WERI-Rb-1 (cell line): ENCODE measurements at places on chromosomes 11 and 22.

DNA sequence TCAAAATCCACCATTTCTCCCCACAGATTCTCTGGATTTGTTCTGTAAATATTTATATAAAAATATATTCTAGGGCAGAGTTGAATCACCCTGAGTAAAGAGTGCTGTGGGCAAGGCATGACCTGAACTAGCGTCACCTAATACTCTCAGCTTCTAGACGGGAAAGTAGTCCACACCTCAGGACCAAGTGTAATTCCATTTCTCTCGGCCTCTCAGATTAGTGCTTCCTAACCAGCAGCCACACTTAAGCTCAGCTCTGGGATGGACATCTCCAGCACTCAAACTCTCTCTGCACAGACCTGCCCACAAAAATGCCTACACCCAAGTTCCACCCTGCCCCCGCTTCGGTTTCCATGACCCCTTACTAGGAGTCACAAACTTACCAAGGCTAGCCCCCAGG, 5.3 kb downstream of the SPTBN2 start:
- DNase-seq, result no peak

- DNase-seq, result no peak
Measured at GRCh38 chr22:23356094-23356493, 175.8 kb downstream of the BCR start.

DNA sequence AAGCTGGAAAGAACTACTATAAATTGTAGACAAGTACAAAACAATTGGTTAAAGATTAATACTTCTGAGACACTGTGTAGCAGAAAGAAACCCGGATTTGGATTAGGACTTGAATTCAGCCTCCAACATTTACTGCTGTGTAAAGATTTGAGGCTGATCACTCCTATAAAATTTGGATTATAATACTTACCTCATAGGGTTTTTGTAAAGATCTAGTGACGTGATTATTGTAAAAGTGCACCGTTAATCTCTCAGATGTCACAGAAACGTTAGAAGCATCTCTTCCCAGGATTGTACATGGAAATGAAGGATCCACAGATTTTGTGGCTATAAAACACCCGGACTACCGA, 323 bp upstream of the HIKESHI start:
- no peak for DNase-seq

DNA sequence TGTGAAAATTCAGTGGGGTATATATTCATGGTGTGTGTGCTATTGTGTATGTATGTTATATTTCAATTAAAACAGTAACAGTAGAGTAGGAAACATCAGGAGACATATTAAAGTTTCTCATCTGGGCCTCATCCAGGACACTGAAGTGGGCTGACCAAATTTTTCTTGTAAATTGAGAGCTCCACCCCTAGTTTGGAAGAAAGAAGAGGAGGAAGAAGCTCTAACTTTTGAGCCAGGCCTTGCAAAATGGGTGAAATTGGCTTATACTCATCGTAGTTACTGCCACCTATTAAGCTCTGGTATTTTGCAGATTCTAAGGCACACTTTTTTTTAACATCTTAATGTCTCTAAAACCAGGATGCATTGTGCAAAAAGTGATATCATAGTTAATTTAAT, 33.7 kb downstream of the TSPAN18 start:
- no peak for DNase-seq

GRCh38 chr22:42347281-42347824, 76.9 kb upstream of the TCF20 start:
- DNase-seq, result no peak

GRCh38 chr11:128535468-128536457, 51.6 kb downstream of the ETS1 start:
- DNase-seq, result no peak

DNA sequence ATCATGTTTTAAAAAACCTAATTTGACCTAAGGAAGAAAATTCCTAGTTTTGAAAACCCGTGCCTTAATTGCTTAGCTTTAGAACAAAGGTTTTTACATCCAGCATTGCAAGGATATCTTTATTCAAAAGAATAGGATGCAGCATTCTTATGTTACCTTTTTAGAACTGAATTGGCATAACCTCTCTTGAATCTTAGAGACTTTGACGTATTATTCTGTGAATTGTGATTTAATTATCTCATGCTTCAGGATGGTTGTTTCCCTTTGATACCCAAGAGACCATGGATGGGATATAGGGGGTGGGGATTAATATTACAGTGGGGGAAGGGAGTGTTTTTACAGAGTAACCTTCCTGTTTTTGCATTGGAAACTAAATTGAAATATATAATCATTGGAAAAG, 49.4 kb downstream of the ARHGEF12 start:
- DNase-seq, result no peak
